ENCODE measurements at places on chromosomes 5 and 9. TPM values are rescaled to one million over a fixed set of nuclear protein-coding genes. Genes with fewer than 3 reads are reported as not detected.

PCDHB14 gene
- 0.78 TPM for total RNA-seq

GRCh38 chr5:82785882-82786509 lies 291.2 kb downstream of the TMEM167A start:
- no peak for DNase-seq

- no peak for DNase-seq
These were observed 40.8 kb upstream of the CLK4 start for GRCh38 chr5:178667688-178668087.

ANKRD34B gene
- total RNA-seq, result not detected

CREBRF gene
- total RNA-seq, result 11.3 TPM

DNA sequence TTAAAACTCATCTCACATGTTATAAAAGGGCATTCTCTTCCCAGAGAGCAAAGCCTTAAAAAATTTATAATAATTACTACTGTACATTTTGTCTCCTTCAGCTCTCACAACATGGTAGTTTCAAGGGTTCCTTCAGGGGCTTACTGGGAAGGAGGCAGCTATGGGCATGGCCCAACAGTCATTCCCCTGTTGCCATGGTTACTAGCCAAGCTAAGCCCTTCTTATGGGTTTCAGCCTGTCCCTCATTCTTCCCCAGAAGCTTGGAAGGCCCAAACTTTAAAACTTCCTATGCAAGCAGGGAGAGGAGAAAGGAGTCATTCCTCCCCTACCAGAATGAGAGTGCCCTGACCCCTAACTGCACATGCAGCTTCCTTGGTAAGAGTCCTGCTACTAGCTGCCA lies 82.2 kb upstream of the CNTLN start:
- DNase-seq, result no peak

- no peak for DNase-seq
These were observed 335.8 kb upstream of the KIF2A start for GRCh38 chr5:61970218-61970617.

PCDHA3 gene
- total RNA-seq, result 0.18 TPM

DNA sequence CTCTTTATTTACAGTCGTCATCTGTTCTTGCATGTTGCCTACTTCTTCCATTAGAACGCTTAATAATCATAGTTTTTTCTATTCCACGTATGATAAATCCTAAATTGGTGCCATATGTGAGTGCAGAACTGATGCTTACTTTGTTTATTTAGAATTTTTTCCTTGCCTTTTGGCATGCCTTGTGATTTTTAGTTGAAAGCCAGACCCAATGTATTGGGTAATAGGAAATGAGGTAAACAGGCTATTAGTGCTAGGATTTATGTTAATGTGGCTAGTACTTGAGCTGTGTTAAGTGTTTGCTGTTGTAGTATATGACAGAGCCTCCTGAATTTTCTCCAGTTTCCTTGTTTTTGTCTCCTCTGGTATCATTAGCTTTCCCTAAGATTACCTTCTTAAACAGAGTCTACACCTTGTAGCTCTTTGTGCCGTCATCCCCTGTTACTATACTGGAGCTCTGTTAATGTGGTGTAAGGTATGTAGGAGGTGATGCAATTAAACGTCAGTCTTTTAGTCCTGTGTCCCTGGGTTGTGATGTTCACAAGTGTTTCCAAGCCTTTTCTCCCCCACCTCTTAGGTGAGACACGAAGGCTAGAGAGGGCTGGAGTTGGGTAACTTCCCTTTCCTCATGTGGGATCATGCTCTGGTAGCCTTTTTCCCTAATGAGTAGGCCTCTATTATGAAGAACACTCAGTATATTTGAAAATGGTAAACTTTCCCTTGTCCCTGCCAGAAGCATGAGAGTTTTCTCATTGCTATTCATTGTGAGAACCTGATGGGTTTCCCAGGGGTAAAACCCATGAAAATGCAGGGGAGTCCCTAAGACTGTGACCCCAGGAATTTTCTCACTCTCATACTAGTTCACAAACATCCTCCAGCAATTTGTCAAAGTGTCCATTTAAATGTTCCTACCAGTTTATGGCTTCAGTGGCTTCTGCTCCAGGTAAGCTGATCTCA lies 21.2 kb downstream of the SPATA31D3 start:
- DNase-seq, result no peak

- no peak for DNase-seq
These were observed 81.0 kb upstream of the EQTN start for GRCh38 chr9:27377811-27378456.

Measured in pulmonary artery endothelial cell (primary cell).